ENCODE measurements at places on chromosomes 12 and 14.

- no peak for DNase-seq
Observed at GRCh38 chr14:52091928-52092327, 23.1 kb upstream of the NID2 start.

- no peak for DNase-seq
Observed at GRCh38 chr12:128267131-128267622, at the start of gene TMEM132C. Gene TMEM132C (plus strand): TSS chr12:128267170. CDS start chr12:128267403, 233 bp downstream.

DNA sequence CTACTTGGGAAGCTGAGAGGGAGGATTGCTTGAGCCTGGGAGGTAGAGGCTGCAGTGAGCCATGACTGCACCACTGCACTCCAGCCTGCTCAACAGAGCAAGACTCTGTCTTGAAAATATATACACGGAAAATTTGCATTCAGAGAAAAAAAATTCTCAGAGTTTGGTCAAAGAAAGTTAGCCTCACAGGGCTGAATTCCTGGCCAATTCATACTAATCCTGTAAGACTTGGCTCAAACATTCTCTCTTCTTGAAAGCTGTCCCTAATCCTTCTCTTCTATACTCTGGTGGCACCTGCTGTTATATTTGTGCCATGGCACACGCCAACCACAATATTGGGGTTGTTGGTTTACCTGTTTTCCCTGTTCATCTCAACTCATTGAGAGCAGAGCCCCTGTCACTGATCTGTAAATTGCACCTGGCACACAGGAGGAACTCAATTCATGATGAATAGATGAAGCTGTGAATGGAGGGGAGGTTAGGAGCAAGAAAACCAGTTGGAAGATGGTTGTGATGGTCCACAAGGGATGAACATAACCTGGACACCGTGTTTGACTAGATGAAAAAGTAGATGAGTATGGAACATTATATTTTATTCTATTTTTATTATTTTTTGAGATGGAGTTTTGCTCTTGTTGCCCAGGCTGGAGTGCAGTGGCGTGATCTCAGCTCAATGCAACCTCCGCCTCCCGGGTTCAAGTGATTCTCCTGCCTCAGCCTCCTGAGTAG is 36.8 kb upstream of the SPTSSA start:
- no peak for DNase-seq

DNA sequence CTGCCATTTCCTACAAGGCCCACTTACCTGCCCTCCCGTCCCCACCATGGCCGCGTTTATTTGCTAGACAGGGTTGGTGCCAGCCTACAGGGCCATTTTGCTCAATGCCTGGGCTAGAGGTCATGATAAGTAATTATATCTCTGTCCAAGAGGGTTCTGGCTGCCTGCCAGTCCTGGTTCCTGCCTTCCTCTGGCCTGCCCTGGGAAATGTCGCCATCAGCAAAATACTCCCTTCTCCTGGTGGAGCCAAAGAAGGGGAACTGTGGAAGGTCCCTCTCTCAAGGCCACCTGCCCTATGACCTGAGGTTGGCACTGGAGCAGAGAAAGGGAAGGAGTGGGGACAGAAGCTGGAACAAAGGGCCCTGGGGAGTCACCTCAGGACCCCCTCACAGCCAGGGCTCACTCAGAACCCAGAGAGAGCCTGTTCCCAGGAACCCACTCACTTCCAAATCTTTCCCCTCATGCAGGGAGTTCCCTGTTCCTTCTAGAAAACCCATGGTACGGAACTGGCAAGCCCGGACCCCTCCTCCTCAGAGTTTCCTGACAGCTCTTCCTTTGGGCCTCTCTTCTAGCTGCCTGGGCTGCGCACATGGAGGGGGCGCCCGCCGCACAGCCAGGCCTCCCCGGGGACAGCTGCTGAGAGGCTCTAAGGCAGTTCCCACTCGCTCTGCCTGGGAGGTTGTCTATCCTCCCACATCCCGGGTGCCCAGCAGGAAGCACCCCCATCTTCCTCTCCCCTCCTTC is 280.5 kb downstream of the DPF3 start:
- DNase-seq = no peak

- DNase-seq = no peak
Observed at GRCh38 chr12:124385219-124385969, 90.5 kb downstream of the RFLNA start.

- no peak for DNase-seq
Observed at GRCh38 chr12:46985816-46986215, 93.6 kb upstream of the PCED1B start.

GRCh38 chr14:77031759-77032490 is 3.4 kb upstream of the IRF2BPL start:
- no peak for DNase-seq

DNA sequence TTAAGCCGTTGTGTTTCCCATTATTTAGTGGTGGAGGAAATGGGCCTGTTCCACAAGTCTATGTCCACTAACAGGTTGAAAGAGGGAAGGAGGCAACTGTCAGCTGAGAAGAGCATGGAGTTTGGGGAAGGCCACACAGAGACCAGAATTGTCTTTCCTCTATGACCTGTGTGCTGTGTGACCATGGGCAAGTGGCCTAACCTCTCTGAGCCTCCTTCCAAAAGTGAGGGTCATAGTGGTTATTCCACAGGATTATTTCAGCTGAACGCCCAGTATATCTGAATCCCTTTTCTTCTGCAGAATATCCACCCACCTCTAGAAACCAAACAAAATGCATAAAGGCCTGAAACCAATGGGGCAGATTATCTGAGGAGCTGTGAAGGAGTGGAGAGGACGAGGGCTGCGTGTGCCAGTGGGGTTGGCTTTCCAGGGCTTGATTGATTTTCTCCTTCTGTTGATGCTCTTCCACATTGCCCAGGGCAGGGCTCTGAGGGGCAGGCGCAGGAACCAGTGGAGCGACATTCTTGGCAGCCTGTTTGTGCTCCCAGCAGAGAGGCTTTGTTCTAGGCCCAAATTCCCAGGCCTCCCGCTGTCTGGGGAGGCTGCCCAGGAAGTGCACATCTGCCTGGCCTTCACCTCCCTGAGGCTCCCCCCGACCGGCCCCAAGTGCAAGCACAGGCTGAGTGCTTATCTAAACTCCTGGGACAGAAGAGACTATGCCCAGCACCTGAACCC is 452.7 kb downstream of the BCL11B start:
- no peak for DNase-seq

GRCh38 chr12:104632724-104633201 is 176.0 kb downstream of the CHST11 start:
- peak; percentile 2 for DNase-seq

DNA sequence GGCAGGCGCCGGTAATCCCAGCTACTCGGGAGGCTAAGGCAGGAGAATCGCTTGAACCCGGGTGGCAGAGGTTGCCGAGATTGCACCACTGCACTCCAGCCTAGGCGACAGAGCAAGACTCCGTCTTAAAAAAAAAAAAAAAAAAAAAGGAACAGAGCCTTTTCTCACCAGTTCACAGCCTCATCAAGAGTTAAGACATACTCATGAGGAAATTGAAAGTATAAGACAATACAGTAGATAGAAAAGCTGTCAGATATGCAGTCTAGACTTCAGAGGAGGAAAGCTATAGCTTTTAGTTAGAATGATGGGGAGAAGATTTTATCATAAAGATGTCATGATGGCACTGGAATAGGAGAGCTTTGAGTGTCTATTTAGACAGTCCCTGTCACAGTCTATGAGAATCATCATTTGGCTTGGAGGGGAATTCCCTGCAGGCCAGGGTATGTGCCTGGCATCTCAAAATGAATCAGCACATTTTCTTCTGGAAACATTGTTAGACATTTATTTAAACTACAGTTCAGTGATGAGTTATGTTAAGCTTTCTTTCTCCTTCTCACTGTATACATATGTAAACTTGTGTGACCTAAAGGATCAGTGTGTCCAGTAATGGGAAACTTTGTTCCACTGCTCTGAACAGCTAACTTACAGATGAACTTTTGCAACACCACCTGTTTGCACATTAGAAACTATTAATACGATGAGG is 2.9 kb upstream of the RAB35 start:
- DNase-seq = peak; percentile 37

- no peak for DNase-seq
Observed at GRCh38 chr12:33265033-33265731, 174.4 kb downstream of the SYT10 start.

GRCh38 chr12:6458281-6459003 is 6.6 kb downstream of the TAPBPL start:
- no peak for DNase-seq

DNA sequence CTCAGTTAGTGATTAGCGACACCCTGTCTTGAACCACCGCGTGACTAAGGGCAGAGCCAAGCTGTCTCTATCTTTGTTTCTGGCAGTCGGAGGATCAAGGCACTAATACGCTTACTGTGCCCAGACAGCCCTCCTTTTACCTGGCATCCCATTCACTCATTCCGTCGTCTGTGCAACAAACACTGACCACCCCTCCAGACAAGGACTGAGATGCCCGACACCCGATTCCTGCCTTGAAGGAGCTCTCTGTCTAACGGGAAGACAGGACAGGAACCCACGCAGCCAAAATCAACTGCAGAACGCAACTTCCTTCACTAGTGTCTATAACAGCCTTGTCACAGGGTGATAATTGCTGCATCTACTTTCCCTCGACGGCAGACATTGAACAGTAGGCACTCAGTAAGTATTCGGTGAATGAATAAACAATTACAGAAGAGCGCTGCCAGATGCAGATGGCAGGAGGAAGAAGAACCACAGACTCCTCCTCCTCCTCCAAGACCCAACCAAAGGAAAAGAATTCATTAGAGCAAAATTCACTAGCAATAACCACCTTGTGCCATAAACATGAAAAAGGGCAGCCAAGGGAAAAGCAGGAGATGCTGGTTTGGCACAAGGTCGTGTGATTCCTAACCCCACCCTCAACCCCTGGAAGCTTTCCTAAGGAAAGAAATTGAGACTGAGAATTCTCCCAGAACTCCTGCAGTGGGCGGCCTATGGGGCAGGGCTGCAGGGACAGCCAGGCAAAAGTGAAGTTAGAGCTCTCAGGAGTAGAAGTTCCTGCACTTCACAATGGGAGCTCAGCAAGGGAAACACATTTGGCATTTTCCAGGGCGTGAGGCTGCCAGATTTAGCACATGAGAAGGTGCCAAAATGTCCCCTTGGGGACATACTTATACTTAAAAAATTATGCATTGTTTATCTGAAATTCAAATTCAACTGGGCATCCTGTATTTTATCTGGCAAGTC is 186.6 kb upstream of the DIO3 start:
- no peak for DNase-seq

GRCh38 chr14:30142216-30142615 is 214.6 kb upstream of the PRKD1 start:
- no peak for DNase-seq

DNA sequence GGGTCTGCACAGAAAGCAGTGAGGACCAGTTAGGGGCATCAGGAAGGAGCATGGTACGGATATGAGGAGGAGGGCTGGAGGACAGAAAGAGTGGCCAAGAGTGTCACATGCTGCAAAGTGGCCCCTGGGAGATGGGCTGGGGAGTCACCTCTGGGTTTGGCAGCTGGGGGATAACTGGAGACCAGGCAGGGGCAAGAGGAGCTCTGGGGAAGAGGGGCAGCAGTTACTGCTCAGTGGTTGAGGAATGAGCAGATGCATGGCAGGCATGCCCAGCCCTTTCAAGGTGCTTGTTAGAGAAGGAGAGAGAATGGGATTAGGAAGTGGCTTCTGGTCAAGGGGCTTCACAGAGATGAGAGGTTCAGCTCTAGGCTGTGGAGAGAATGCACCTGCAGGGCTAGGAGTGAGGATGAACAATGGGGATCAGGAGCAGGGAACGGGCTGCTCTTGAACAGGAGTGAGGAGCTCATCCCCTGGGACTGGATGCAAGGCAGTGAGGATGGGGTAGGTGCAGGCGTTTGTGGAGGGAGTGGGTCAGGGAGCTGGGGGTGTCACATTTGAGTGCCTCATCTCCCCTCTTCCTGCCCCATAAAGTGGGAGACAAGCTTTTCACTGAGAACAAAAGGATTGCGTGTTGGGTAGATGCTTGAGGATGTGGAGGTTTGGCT is 127.5 kb downstream of the PAPOLA start:
- no peak for DNase-seq

All from stimulated activated naive CD4-positive, alpha-beta T cell treated with Interleukin-2 at 50 U/mL for 16 hours (primary cell).